Gastrocnemius medialis (tissue), 4 donors: ENCODE measurements at places on chromosomes 7 and 10.

GRCh38 chr10:3398825-3399646 lies 226.5 kb upstream of the PITRM1 start:
- no peak overlapping the region for H3K4me3 ChIP-seq
- no peaks in the 10 kb centered on the region for H3K27me3 ChIP-seq
- no peaks in the 10 kb centered on the region for H3K4me1 ChIP-seq
- DNase-seq, result no peak
- no peak overlapping the region for H3K27ac ChIP-seq

DNA sequence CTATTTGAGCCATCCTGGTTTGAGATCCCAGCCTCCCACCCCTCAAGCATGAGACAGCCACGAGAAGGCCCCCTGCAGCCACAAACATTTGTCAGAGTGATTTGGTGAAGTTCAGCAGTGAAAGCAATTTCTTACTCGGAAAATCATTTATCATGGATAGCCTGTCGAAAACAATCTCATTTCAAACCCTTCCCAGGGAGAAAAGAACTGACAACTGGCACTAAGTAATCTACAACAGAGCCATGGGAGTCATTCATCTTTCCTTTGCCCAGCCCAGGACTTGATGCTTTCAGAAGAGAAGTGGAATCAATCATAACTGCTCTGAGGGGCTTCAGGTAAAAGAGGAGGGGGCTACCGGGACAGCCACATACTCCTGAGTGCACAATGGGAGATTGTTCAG lies 411.2 kb downstream of the KCNMA1 start:
- no peak overlapping the region for H3K4me3 ChIP-seq
- peaks cover 37% of the 10 kb centered on the region for H3K4me1 ChIP-seq
- DNase-seq, result no peak

DNA sequence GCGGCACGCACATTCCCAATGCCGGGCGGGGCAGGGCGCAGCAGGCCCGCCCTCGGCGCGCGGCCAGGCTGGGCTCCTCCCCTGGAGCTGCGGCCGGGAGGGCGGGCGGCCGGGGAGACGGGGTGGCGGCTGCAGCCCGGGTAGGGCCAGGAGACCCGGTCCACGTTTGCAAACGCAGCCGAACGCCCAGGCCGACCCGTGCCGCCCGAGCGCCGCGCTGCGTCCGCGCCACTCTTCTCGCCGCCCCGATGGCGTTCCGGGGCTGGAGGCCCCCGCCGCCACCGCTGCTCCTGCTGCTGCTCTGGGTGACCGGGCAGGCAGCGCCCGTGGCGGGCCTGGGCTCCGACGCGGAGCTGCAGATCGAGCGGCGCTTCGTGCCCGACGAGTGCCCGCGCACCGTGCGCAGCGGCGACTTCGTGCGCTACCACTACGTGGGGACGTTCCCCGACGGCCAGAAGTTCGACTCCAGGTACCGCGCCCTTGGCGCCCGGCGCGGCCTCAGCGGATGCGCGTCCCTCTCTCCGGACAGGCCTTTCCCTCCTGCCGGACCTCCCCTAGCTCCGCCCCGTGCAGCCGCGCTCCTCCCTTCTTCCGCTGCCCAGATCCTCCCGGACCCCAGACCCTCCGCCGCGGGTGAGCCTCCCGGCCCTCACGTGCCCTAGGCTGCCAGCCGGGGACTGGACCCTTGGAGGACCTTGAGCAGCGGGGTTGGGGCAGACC lies at the start of gene FKBP9:
FKBP9 (plus strand) TSS at position 115 of the 720 bp plus-strand sequence; CDS start at position 249, 134 bp downstream.
- no peaks in the 10 kb centered on the region for H3K27me3 ChIP-seq
- DNase-seq, result peak; percentile 59

DNA sequence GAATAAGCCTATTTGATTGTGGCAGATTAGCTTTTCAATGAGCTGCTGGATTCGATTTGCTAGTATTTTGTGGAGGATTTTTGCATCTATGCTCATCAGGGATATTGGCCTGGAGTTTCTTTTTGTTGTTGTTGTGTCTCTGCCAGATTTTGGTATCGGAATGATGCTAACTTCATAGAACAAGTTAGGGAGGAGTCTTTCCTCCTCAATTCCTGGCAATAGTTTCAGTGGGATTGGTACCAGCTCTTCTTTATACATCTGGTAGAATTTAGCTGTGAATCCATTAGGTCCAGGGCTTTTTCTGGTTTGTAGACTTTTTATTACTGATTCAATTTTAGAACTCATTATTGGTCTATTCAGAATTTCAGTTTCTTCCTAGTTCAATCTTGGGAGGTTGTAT lies 43.4 kb upstream of the KLF14 start:
- no peak for DNase-seq
- no peaks in the 10 kb centered on the region for H3K36me3 ChIP-seq
- H3K4me1 ChIP-seq, result no peaks in the 10 kb centered on the region
- H3K27me3 ChIP-seq, result no peaks in the 10 kb centered on the region

DNA sequence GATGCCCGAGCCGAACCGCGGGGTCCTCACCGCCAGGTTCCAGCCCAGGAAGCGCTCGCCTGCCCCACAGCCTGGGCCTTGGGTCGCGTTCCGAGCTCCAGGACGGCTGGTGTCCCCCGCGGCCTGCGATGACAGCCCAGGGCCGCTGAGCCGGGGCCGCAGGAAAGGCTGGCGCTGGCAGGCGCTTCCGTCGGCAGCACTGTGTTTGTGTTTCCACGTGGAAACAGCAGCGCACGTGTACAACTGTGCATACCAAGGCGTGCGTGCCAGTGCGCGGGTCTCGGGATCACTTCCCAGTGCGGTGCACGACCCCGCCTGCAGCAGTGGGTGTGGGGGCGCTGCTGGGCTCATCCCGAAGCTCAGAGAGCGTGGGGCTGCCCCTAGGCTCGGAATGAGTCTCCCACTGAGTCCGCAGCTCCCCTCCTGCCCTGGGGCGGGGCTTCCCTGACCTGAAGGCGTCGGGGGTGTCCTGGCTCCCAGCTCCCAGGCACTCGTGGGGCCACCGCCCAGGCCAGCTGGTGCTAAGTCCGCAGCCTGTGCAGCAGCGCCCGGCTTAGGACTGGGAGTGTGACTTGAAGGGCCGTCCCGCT lies 17.2 kb downstream of the AP5Z1 start:
- no peak for DNase-seq
- H3K36me3 ChIP-seq, result peaks cover 30% of the 10 kb centered on the region
- H3K4me3 ChIP-seq, result peak overlapping the region; percentile 44
- peak overlapping the region; percentile 49 for H3K27ac ChIP-seq
- no peaks in the 10 kb centered on the region for H3K4me1 ChIP-seq

- H3K4me1 ChIP-seq, result no peaks in the 10 kb centered on the region
- H3K36me3 ChIP-seq, result no peaks in the 10 kb centered on the region
- H3K27me3 ChIP-seq, result no peaks in the 10 kb centered on the region
- H3K27ac ChIP-seq, result no peak overlapping the region
Measured at GRCh38 chr7:64099656-64100531, 54.7 kb downstream of the ZNF727 start.

- H3K36me3 ChIP-seq, result no peaks in the 10 kb centered on the region
- no peak overlapping the region for H3K27ac ChIP-seq
- H3K27me3 ChIP-seq, result no peaks in the 10 kb centered on the region
- H3K4me3 ChIP-seq, result no peak overlapping the region
- no peaks in the 10 kb centered on the region for H3K4me1 ChIP-seq
- no peak for DNase-seq
Measured at GRCh38 chr7:34612661-34613060, 45.4 kb upstream of the NPSR1 start.

- no peak overlapping the region for H3K4me3 ChIP-seq
- DNase-seq, result no peak
- no peak overlapping the region for H3K27ac ChIP-seq
- H3K36me3 ChIP-seq, result no peaks in the 10 kb centered on the region
- H3K27me3 ChIP-seq, result no peaks in the 10 kb centered on the region
Measured at GRCh38 chr10:42876476-42876875, 93.9 kb downstream of the BMS1 start.

- H3K27ac ChIP-seq, result no peak overlapping the region
- H3K36me3 ChIP-seq, result no peaks in the 10 kb centered on the region
- DNase-seq, result no peak
- no peak overlapping the region for H3K4me3 ChIP-seq
- H3K27me3 ChIP-seq, result no peaks in the 10 kb centered on the region
Measured at GRCh38 chr7:156544919-156545715, 95.5 kb upstream of the RNF32 start.

- H3K27ac ChIP-seq, result no peak overlapping the region
- H3K36me3 ChIP-seq, result no peaks in the 10 kb centered on the region
- H3K27me3 ChIP-seq, result no peaks in the 10 kb centered on the region
- H3K4me1 ChIP-seq, result no peaks in the 10 kb centered on the region
Measured at GRCh38 chr10:44845361-44846175, 65.6 kb upstream of the TMEM72 start.

GRCh38 chr10:67506083-67506756 lies 189.8 kb downstream of the CTNNA3 start:
- H3K27me3 ChIP-seq, result no peaks in the 10 kb centered on the region
- H3K36me3 ChIP-seq, result no peaks in the 10 kb centered on the region
- no peak for DNase-seq

DNA sequence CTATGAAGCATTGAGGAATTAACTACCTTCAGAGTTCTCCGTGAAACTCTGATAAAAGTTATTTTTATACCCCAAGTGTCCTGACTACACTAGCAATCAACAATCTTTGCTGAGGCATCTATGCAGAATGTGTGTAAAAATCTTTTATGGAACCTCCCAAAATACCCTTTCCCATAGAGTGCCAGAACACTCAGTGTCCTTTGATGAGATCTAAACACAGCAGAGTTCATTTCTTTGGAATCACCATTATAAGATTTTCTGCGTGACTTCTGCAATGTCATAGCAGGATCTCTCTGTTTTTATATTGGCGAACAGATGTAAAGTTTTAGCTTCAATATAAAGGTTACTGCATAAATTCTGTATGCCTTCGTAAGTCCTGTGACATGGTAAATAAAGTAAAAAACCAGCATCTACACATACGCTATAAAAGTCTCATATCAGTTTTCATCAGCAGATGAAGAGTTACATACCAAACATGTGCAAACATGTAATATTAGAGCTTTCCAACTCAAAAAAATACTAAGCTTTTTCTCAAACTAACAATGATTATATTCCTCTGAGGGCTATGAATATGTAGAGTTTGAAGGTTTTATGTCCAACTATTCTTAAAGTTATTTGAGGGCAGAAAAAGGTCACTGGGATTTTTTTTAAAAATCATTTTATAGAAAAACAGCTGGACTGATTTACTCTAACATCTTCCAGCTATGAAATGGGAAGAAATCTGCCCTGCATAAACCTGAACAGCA lies 67.2 kb downstream of the SKIDA1 start:
- no peak for DNase-seq
- H3K36me3 ChIP-seq, result no peaks in the 10 kb centered on the region
- H3K27ac ChIP-seq, result no peak overlapping the region
- no peaks in the 10 kb centered on the region for H3K4me1 ChIP-seq
